ENCODE measurements at places on chromosomes 5 and 9.

- peak; percentile 80 for DNase-seq
Observed at GRCh38 chr9:136093995-136094881, 851 bp downstream of the NACC2 start.

- no peak for DNase-seq
Observed at GRCh38 chr5:124927735-124928134, 181.3 kb upstream of the ZNF608 start.

- peak; percentile 83 for DNase-seq
Observed at GRCh38 chr5:128844354-128844923, 120.8 kb upstream of the SLC27A6 start.

- no peak for DNase-seq
Observed at GRCh38 chr9:76733096-76733495, 31.1 kb upstream of the PCA3 start.

- DNase-seq, result peak; percentile 0
Observed at GRCh38 chr5:29197631-29198454, 1995.6 kb upstream of the CDH6 start.

GRCh38 chr5:178324481-178325310 lies 92.1 kb upstream of the PHYKPL start:
- no peak for DNase-seq

- no peak for DNase-seq
Observed at GRCh38 chr5:123080215-123080614, 8.8 kb upstream of the PRDM6 start.

- no peak for DNase-seq
Observed at GRCh38 chr5:1963941-1964451, 81.3 kb upstream of the IRX4 start.

GRCh38 chr9:3181049-3181953 lies 337.4 kb upstream of the PUM3 start:
- peak; percentile 5 for DNase-seq

All from adipocyte (in vitro differentiated cells).